ENCODE measurements at places on chromosomes 7 and 10.

GRCh38 chr7:142355328-142355727 lies 97.5 kb upstream of the PRSS58 start:
- peak; percentile 26 for DNase-seq

- no peak for DNase-seq
These were observed 868.1 kb downstream of the LRMDA start for GRCh38 chr10:76299501-76299900.

DNA sequence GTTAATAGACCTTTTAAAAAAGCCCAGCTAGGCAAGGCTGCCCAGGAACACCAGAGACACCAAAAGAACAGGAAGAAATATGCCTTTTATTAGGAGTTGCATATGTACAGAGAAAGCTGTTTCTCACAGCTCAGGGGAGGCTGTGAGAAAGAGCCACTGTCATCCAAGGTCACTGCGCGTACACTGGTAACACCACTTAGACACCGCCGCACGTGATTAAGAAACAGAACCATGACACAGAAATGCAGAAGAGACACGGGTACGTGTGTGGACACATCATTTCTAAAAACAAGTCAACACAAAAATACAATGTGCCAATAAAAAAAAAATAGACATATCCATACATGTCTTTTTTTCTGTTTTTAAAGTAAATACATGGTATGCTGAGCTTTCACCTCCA lies 705.6 kb downstream of the PARD3 start:
- no peak for DNase-seq

DNA sequence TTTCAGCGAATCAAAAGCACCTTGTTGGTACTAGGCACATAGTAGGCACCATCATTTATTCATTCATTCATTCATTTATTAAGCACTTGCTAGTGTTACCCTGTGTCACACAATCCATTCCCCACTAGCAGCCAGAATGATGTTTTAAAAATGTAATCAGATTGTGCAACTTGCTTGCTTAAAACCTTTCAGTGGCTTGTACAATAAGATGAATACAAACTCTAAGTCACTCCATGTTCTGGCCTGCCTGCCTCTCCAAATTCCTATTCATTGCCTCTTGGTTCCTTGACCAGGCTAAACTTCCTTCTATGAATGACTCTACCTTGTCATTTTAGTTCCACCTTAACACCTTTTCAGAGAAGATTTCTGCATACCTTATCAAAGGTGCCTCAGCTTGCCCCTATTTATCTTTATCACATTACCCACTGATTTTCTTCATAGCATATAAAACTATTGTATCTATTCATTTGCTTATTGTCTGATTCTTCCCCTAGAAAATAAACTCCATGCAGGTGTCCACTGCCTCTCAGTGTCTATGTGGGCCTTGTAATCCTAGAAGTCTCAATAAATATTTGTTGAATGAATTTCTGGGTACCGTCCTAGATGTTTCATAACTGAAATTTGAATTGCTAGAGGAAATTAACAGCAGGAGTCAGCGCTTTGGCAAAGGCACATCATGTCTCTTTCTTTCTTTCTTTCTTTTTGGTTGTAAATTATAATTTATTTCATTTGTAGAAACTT lies 169.5 kb downstream of the TMEM26 start:
- DNase-seq: peak; percentile 24

GRCh38 chr10:75408509-75408875 lies 6.9 kb upstream of the ZNF503 start:
- no peak for DNase-seq

DNA sequence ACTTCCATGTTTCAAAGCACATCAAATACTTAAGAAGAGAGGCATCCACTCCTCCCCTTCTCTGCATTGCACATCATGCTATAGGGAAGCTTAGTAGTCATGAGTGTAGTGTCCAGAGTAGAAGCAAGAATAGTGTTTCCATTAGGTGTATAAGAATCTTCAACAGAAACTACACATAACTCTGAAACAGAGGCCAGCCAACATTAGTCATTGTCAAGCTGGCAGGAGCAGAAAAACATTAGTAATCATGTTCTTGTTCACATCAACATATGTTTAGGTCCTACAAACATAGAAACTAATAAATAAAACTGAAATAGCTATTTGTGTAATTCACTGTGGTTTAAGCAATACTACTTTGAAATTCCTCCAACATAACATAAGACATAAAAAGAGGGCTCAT lies 370.2 kb downstream of the PPP1R3A start:
- peak; percentile 37 for DNase-seq

DNA sequence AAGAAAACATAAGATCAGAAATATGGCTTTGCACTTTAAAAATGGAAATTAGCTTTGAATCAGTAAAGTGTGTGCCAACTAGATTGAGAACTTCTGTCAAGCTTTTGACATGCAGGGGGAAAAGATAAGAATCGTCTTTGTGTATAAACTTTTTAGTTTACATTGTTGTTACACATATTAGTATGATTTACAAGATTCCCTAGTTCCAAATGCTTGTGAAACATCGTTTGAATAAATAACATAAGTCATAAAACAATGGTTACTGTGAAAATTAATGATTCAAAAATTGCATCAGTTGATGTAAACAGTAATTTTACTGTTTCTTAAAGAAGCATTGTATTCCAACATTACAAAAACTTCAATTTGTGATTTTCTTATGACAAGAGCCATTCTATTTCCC lies 207.6 kb upstream of the MTPN start:
- no peak for DNase-seq

- DNase-seq: no peak
These were observed 960.7 kb upstream of the CELF2 start for GRCh38 chr10:10056961-10057360.

DNA sequence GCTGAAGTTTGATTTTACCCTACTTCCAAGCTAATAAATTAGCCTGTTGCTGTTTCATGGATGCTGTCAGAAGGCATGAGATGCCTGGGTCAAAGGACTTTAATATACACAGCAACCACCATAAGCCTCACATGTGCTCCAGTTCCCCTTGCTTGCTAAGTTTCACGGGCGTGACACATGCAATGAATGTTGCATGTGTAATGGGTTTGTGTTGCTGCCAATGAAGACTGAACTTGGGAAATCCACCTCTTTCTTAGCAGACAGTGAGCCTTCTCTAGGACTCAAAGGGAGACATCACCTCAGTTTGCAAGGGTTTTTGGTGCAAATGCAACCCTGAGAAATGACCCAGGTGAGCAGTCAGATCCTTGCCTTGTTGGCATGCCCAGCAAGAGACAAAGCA lies 505.5 kb upstream of the PODXL start:
- DNase-seq: no peak

DNA sequence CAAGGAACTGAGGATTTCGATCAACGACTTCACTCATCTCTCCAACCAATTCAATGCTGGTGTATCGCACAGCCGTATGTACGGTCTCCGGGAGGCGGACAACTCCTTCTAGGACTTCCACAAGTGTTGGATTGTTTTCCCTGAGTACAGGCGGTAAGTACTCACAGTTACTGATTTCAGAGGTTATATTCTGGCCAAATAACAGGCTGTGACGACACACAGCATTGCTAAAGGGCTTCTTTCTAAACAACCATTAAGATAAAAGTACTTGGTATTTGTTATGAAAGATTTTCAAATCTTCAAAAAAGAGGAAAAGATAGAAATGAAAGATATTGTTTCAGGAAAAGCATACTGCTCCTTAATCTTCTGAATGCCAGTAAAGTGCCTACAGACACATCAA lies 52.2 kb downstream of the IRF5 start:
- DNase-seq: no peak

DNA sequence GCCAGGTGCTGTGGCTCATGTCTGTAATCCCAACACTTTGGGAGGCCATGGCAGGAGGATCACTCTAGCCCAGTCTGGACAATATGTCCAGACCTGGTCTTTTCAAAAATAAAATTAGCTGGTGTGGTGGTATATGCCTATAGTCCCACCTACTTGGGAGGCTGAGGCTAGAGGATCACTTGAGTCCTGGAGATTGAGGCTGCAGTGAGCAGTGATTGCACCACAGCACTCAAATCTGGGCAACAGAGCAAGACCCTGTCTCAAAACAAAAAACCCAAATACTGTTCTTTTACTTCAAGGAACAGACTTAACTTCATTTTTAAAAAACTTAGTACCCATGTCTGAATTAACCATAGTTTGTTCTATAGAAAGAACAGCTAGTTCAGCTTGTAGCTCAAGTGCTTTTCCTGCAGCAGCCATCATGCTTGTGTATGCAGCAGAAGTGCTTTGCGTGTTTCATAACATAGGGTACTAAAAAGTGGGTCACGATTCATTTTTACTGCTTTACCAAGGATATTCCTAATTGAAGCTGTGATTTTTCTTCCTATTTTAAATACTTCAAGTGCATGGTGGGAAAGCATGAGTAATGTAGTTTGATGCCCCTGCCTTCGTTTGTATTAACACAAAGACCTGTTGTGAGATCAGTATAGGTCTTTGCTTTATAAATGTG lies 5.9 kb downstream of the EIF4H start:
- no peak for DNase-seq

DNA sequence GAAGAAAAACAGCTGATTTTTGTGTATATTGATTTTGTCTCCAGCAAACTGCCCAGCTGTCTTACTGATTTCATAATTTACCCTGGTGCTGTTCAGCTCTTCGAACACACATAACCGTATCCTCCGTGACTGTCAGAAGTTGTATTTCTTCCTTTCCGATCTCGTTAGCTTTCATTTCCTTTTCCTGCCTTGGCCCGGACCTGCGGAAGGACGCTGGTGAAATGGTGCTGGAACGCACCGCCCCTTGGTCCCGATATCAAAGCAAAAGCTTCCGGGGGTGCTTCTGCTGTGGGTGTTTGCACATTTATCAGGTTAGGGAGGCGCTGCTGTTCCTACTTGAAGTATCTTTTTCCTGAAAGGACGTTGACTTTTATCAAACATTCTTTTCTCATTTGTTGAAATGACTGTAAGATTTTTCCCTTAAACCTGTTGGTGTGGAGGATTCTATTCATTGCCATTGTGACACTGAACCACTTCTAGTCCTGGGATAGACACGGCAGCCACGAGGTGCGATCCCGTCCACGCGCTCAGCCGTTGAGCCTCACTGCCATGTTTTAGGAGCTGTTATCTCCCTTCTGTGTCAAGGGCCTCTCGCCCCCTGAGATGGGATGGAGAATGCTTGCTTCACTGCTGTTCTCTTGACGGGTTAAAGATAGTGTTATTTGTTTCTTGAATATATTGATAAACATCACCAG lies 72.6 kb downstream of the FOXL3 start:
- DNase-seq: no peak

DNA sequence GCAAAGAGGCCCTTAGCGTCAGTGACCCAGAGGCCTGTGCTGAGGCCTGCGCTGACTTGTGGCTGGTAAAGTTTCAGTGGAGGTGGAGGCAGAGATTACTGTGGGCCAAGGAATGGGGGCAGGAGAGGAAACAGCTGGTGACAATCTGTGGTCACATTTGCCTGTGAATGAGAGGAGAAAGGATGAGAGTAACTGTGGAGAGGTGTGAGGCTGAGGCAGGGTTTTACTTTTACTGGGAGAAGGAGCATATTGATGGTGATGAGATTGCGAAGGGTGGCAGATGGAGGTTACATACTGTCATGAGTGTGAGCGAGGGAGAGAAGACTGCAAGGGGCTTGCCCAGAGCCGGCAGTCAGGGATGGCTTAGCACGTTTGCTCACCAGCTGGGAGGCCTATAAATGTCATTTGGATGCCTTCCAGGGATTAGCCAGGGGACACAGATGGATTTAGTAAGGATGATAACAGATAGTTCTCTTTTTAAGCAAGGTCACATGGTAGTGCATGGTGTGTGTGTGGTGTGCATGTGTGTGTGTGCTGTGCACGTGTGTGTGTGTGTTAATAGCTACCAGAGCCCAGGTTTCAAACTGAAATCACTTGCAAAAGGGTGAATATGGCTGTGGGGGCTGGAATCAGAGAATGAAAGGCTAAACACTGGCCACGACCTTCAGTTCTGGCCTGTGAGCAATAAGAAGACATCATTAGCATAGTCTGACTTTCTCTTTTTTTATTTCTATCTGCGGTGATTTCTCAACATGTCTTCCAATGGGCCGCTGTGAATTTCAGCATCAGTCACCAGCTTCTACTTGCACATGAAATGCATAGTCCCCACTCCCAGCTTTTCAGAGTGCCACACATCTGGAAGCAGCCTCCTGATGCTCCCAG lies 291.5 kb upstream of the ZNF32 start:
- DNase-seq: no peak

DNA sequence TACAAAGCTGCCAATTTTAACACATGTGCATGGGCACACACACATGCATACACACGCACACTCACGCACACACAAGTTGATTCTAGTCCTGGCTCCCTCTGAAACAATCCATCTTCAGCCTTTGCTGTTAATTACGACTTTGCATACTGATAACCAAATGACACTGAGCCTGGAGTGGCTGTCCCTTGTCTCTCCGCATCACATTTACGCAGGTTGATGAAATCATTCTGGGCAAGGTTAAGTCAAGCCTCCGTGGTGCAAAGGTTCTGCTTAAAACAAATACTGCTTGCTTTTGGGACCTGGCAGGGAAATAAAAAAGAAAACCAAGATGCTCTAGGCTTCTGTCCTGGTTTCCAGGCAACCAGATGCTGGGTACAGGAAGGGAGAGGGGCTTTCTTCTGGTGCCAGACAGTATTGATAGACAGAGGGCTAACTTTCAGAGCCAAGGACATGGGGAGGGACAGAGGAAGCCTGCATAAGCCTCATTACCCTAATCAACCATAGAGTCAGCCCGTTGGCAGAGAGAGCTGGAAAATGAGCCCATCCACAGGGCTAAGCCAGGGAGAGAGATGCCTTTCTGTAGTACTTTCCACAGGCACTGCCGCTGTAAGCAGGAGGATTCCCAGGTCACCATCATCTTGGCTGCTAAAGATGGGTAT lies 233.0 kb downstream of the WDR11 start:
- no peak for DNase-seq

DNA sequence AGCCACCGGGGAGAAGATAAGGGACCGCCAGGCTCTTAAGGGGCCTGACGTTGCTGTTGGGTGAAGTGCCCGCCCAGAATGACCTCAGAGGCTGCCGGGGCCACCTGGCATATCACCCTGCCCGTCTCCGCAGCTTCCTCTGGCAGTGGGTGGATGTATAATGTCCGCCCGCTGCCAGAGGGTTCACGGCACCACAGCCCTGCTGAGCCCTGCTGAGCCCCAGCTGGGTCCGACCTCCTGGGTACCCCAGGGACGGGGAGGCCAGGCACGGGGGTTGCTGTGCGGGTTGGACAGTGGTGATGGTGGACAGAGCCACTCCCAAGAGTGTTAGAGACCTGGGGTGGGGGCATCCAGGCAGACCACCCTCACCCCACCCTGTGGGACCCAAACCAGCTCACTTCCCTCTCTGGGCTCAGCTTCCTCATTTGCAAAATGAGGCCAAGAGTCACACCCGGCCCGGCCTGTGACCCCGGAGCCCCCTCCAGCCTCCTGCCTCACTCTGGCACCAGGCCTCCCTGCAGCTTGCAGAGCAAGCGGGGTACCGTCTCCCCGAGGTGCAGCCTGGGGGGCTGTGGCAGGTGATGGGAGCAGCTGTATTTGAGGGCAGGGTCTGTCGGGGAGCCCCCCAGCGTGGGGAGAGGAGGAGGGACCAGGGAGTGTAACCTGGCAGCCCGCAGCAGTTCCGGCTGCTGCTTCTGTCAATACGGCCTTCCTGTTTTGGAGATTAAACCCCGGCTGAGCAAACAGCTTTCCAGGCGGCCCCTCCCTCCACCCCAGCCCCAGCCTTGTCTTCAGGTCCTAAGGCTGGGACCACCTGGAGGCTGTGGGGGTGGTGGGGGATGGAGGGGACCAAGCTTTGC lies 8.4 kb upstream of the LFNG start:
- DNase-seq: no peak

- DNase-seq: no peak
These were observed 588 bp downstream of the GET4 start for GRCh38 chr7:876972-877311.

Measured in foreskin keratinocyte (primary cell).